ENCODE measurements at places on chromosomes 16 and 17. TPM values are rescaled to one million over a fixed set of nuclear protein-coding genes. Genes with fewer than 3 reads are reported as not detected.

GRCh38 chr17:45315648-45316433 is 979 bp downstream of the MAP3K14 start:
- DNase-seq, result no peak

- DNase-seq, result no peak
Observed at GRCh38 chr16:66295213-66295612, 71.3 kb upstream of the CDH5 start.

DNA sequence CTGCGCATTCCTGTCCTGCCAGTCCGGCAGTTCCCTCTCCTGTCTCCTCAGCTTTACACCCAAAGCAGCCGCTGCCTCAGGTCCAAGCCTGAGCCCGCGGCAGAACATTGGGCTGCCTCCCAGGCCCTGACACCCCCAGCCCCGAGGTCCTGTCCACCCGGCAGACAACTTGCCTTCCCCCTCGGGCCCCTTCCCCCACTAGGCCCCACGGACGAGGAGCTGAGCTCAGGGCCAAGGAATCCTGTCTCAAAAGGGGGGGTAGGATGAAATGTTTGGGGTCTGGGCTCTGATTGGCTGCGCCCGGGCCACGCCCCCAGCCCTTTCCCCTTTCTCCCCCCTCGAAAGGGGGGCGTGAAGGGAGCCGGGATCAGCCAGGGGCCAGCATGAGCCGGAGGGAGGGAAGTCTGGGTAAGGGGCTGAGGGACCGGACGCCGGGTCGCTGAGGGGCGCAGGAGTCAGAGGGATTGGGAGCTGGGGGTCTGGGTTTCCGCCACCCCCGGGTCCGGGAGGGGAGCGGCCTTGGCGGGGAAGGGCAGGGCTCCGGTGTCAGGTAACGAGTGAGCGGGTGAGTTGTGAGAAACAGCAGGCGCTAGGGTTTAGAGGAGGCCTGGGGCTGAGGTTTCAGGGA is at the start of gene CTF1:
TSS of gene CTF1 (plus strand) at position 354 of the 628 bp plus-strand sequence. CDS start at position 384, 30 bp downstream.
- no peak for DNase-seq

DNA sequence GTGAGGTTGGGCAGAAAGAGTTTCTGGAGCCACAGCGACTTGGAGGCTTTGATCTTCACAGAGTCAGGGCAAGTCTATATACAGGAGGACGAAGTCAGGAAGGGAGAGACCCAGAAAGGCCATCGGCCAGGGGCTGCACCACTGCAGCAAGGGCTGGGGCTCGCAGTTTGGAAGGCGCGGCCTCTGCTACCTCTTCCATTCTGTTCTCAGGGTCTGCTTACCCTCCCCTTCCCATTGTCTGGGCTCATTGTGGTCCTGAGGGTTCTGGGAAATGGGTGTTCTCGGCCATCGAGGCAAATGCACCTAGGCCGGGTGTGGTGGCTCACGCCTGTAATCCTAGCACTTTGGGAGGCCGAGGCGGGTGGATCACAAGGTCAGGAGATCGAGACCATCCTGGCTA is 16.0 kb downstream of the ST6GALNAC1 start:
- DNase-seq, result no peak

DNA sequence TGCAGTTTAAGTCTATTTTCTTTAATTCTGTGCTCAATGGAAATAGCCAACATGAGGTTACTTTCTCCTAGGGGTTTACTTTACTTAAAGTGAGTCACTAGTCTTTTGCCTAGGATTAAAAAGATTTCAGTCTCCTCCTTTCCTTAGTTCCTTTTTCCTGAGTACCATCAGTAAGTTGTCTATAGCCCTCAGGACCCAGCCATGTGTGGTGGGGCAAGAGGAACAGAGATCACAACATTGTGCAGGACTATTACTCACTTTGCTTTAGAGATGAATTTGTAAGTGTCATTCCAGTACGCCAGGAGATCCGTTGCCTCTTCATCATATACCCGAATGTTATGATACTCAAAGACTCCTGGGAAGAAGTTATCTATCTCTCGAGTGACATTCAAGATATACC is 27.7 kb upstream of the CORO6 start:
- no peak for DNase-seq

- no peak for DNase-seq
Observed at GRCh38 chr16:61763013-61763412, 273.2 kb downstream of the CDH8 start.

DNA sequence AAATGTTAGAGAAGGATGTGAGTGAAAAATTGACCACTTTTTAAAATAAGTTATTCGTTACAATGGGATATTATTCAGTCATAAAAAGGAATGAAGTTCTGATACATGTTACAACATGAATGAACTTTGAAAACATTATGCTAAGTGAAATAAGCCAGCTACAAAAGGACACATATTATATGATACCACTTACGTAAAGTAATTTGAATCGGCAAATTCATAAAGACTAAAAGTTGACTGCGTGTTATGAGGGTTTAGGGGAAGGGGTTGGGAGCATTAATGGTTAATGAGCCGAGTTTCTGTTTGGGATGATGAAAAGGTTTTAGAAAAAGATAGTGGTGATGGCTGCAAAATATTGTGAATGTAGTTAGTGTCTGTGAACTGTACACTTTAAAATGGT is 73.1 kb downstream of the USP32 start:
- no peak for DNase-seq

- DNase-seq, result no peak
Observed at GRCh38 chr17:73610331-73610911, 33.8 kb downstream of the SDK2 start.

DNA sequence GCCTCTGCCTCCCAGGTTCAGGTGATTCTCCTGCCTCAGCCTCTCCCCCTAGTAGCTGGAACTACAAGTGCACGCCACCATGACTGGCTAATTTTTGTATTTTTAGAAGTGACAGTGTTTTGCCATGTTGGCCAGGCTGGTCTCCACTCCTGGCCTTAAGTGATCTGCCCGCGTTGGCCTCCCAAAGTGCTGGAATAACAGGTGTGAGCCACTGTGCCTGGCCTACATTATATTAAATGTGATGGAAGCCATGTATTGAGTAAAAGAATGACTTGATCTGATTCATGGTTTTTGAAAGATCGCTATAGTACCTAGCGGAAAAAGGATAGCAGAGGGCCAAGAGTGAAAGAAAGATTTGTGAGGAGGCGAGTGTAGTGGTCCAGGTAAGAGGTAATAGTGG is 2.7 kb upstream of the PPM1D start:
- DNase-seq, result no peak

GRCh38 chr16:30548416-30549253 is 9.5 kb downstream of the ZNF764 start:
- no peak for DNase-seq

GRCh38 chr17:79930062-79930876 is 91.0 kb upstream of the CBX4 start:
- no peak for DNase-seq

DNA sequence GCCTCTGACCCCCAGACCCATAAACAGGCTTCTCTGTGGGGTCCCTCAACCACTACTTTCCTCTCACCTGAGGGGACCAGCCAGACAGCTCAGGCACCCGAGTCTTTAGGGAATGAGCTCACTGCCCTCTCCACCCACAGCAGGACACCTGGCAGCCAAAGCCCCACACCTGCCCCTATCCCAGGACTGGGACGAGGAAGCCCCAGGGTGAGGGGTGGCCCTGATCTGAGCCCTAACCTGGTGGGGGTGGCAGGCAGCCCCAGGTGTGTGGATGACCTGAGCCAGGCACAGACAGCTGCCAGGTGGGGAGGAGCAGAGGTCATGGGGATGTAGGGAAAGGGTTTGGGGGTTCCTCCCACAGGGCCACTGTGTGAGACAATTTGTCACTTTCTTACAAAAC is 1.7 kb upstream of the TEX19 start:
- DNase-seq, result no peak

- no peak for DNase-seq
Observed at GRCh38 chr16:70419384-70420327, 19.2 kb downstream of the ST3GAL2 start.

DNA sequence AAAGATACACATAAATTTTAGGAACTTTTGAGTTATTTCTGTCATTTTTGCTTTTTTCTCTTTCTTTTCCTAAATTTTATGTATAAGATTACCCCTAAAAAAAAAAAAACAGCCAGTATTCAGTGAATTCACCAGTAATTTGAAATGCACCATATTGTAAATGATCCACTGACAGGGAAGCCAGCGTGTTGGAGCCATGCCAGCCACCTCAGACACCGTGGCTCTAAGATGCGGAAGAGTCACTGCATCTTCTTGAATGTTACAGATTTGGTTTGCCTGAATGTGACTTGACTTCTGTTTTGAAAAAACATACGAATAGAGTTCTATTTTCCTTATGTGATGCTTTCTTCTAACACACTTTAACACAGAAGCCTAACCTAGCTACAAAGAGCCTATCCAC is 37.4 kb downstream of the CLUAP1 start:
- no peak for DNase-seq

GRCh38 chr17:6097005-6097279 is 26.8 kb downstream of the WSCD1 start:
- no peak for DNase-seq

GRCh38 chr17:1620486-1620885 is 8.1 kb downstream of the SLC43A2 start:
- no peak for DNase-seq

DNA sequence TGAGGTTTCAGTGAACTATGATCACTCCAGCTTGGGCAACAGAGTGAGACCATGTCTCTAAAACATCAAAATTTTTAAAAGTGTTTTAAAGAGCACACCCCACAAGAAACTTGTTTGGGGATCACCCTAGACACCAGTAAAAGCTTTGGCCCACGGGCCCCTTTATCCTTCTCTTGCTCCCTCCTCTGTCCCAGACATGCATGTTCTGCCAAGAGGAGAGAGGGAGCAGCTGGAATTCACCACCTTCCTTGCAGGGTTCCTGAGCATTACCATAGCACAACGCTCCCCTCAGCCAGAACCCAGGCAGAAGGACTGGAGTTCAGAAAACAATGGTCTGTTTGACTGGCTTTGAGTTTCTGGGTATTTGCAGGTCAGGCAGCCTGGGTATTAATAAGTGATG is 214.3 kb upstream of the CDH5 start:
- no peak for DNase-seq

DNA sequence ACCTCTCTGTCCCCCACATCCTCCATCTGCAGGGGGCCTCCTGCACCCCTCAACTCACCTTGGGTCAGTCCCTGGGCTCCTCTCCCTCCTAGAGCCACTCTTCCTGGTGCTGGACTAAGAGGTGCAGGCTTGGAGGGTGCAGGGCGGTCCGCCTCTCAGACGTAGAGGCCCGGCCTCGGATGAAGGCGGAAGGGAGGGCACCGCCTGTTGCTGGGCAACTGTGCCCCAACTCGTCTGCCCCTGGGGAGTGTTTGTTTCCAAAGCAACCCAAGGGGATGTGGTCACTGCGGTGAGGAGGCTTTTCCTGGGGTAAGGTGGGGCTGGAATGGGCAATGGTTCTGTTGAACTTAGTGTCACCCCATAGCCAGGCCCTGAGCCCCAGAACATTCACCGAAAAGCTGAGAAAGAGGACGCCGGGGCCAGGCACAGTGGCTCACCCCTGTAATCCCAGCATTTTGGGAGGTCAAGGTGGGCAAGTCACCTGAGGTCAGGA is at the start of gene C16orf54:
TSS of gene C16orf54 (minus strand) at position 138 of the 493 bp plus-strand sequence. CDS start 1,039 bp downstream, outside the sequence.
- peak; percentile 99 for DNase-seq

Gene CORO7
- total RNA-seq, result 96.3 TPM

Gene PPM1E
- not detected for total RNA-seq

Measured in CD8-positive, alpha-beta memory T cell (primary cell).